Activated CD4-positive, alpha-beta T cell treated with anti-CD3 and anti-CD28 coated beads for 24 hours (primary cell): ENCODE measurements at places on chromosomes 2 and 18.
A peak's percentile ranks its signal among the peaks of the same experiment; 100 is the strongest.

DNA sequence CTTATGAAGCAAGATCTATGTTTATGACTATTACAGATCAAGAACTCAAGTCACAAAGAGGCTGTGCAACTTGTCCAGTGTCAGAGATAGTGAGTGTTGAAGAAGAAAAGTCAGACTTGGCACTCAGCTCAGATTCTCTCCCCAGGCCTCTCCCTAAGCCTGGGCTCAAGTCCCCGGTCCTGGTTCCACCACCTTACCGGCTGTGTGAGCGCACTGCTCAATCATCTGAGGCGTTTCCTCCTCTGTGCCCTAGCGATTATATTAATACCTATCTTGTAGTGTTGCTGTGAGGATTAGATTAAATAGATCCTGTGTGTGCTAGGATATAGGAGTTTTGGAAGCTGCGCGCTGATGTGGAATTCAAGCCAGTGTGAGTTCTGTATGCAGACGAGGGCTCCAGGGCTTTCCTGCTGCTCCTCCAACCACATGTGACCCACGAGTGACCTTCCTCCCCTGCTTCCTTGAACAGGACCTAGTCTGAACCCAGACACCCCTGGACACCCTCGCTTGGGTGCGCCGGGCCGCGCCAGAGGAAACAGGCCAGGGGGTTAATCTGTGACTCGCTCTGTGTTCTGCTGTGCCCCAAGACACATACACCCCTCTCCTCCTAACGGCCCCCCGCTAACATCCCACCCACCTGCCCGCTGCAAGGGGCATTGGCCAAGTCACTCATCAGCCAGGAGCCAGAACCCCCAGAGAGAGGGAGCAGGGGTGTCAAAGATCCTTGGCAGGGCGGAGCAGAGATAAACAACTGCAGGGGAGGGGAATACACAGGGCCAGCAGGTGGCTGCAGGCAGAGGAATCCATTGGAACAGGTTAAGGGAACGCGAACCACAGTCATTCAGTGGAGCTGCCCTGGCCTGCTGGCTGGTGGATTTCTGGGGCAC is 38.3 kb downstream of the TNS1 start:
- DNase-seq = no peak

- no peak for DNase-seq
Observed at GRCh38 chr18:75779450-75779849, 351.9 kb upstream of the SMIM21 start.

GRCh38 chr2:229798446-229799155 is 84.2 kb upstream of the DNER start:
- DNase-seq = no peak

DNA sequence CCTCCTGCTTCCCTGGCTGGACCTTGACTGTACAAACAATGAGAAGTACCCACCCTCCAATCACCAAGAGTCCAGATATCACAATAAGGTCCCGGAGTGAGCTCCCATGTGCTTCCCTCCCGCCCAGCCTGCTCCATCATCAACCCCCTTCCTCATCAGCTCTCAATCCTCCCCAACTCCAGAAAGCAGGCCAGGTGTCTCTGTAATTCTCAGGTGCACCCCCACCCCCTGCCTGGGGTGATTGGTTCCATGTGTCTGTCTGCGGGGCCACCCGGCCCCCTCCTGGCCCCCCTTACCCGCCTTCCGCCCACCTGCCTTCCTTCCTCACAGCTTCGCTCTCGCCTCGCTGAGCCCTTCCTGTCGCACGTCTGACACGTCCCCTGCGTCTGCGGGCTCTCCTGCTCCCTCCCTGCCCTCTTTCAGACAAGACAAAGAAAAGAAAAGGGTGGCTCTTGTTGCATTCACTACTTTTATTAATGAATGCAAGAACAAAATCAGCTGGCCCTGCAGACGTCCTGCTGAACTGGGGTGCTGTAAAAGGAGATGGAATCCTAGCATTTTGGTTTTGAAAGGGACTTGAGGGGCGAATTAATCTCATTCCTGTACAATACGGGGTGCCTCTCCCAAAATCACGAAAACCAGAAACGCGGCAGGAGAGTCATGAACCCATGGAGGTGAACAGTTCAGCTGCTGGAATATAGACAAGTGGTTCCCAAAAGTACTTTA is 26.5 kb upstream of the IGFBP2 start:
- peak; percentile 71 for DNase-seq

GRCh38 chr2:36450466-36451196 is 95.1 kb downstream of the CRIM1 start:
- DNase-seq = no peak

DNA sequence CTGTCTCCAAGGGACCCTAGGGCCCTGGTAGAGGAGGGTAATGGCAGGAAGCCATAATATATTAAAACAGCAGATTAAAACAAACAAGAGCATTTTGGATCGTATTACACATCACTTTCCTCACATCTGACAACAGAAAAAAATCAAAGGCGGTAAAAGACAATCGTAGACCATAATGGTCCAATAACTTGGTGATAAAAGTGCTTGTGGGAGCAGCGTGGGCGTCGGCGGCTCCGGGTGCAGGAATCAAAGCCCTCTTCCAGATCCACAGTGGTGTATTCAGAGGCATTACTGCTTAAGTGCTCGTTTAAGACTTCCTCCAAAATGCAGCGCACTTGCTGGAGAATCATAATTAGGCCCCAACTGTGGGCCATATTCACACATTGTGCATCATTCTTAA is 68.0 kb downstream of the FECH start:
- DNase-seq = no peak

- no peak for DNase-seq
Observed at GRCh38 chr18:10518595-10519255, 7.1 kb upstream of the NAPG start.

DNA sequence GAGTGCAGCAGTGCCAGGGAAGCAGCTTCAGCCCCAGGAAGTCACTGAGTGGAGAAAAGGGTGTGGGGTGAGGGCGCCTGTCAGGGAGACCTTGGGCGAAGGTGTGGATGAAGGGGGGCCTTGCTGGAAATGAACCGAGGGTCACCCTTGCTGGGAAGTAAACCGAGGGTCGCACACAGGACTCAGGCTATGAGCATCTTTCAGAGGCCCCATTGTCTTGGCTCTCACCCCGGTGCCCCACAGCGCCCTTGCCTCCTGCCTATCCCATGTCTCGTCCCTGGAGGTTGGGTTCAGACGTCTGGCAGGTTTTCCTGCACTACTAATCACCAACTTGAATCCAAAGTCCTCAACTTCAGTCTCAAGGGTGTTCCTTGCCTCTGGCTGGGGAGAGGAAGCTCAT is 122.8 kb upstream of the PXDN start:
- DNase-seq = no peak

DNA sequence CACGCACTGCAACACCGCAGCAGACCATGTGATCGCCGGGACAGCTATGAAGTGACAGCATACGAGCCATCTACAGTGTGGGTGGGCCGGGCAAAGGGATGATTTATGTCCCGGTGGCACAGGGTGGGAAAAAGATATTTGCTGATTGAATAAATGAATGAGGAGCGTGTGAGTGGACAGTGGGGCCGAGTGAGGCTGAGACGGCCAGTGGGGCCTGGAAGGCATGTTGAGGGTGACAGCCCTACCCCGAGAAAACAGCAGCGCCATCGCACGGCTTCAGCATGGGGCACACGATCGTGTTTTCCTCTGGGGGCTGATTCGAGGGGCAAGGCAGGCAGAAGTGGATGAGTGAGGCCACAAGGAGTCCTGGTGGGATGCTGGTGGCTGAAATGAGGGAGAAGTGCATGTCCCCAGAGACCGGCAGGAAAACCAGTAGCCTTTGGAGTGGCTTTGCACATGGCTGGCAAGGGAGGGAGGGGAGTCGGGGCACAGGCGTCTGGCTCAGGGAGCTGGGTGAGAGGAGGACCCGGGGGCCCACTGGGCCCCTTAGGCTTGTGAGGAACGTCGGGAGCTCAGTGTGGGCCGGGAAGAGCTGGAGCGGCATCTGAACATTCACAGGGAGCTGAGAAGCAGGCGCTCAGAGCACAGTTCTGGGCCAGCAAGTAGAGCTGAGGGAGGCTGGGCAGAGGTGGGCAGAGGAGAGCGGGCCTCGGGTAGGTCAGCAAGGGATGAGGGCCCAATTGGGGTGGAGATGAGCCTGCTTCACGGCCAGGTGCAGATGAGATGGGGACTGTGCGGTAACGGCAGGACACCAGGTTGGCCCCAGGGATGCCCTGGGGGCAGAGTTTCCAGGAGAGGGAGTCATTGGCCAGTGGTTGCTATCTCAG is 32.1 kb upstream of the MAL start:
- DNase-seq = no peak

GRCh38 chr2:239927424-239927981 is 97.6 kb downstream of the NDUFA10 start:
- DNase-seq = peak; percentile 54

GRCh38 chr18:27144672-27145071 is 40.4 kb downstream of the CHST9 start:
- no peak for DNase-seq

DNA sequence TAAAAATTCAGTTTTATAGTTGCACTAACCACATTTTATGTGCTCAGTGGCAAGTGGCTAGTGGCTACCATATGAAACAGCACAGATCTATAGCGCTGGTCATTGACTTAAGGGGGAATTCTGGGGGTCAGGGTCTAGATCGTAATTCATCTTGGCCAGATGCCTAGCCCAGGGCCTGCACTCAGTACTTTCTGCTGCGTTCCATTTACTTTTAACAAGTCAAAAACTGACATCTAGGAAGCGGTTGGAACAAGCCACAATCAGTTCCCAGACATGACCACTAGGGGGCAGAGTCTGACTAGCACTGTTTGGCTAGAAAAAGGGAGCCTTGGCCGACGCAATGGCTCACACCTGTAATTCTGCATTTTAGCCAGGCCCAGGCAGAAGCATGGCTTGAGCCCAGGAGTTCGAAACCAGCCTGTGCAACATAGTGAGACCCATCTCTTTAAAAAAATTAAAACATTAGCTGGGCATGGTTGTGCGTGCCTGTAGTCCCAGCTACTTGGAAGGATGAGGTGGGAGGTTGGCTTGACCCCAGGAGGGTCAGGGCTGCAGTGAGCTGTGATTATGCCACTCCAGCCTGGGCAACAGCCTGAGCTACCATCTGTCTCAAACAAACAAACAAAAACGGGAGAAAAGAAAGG is 9.0 kb upstream of the TMBIM1 start:
- peak; percentile 86 for DNase-seq

DNA sequence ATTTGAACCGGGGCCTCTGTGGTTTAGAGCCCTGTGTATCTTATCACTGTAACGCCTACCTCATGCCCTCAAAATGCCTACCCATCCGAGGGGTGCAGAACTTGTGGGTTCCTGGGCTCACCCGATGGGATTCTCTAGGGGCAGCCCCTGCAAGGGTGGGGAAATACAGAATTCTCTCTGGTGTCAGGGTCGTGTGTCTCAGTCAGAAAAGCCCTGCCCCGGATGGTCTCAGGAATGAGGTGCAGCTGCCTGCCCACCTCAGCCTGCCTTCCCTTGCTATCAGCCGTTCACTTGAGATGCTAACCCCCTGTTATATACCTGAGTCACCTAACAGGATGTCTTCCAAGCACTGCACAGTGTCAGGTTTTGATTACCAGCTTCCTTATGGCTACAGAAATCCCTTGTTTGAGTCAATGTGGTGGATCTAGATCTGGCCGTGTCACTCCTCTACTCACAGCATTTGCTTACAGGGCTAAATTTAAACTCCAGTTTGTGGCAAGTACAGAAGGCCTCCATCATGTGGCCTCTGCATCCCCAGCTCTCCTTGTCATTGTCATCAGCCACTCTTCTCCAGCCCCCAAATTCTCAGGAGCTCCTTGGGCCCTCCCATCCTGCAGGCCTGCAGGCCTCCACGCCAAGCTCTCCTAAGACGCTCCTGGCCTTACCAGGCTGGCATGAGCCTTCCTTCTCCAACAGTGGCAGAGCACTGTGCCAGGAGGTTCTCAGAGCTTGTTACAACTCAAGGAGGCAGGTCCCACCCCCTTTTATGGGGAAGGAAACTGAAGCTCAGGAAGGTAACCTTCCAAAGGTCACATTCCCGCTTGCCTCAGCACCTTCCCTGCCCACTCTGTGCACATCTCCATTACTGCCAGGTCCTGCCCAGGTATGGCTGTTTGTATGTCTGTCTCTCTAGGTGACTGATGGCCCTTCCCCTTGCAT is 14.3 kb upstream of the MAP3K2 start:
- no peak for DNase-seq

DNA sequence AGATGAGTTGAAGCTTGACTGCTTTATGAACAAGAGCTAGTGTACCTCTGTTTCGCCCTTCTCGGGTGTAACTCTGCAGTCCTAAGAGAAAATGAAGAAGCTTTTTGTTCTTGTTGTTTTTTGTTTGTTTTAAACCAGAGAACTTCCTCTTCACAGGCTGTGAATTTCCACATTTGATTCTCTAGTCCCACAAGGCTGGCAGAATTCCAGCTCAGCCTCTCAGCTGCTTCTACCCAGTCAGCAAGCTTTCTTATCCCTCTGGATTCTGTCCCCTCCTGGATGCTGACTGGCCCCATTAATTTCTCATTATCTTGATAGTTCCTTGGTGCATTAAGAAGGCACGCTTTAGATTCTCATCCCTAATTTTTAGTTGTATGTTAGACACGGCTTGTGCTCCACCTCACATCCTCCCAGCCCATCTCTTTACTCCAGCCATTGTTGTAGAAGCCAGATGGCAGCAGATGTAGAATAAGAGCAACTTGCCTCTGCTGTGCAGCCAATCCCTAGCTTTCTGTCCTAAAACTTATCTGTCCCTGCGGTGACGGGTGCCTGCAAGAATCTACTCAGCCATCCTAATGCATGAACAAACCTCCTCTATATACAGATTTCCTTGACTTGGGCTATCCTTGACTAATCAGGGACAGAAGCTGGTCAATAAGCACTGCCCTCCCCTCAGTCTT is 12.3 kb upstream of the RESP18 start:
- no peak for DNase-seq

- no peak for DNase-seq
Observed at GRCh38 chr2:240287011-240287410, 146.6 kb upstream of the OTOS start.

GRCh38 chr18:62370366-62370765 is 45.3 kb downstream of the TNFRSF11A start:
- DNase-seq = no peak

- DNase-seq = no peak
Observed at GRCh38 chr2:66772618-66773017, 337.7 kb downstream of the MEIS1 start.

- no peak for DNase-seq
Observed at GRCh38 chr2:209956271-209956670, 46.2 kb upstream of the RPE start.

DNA sequence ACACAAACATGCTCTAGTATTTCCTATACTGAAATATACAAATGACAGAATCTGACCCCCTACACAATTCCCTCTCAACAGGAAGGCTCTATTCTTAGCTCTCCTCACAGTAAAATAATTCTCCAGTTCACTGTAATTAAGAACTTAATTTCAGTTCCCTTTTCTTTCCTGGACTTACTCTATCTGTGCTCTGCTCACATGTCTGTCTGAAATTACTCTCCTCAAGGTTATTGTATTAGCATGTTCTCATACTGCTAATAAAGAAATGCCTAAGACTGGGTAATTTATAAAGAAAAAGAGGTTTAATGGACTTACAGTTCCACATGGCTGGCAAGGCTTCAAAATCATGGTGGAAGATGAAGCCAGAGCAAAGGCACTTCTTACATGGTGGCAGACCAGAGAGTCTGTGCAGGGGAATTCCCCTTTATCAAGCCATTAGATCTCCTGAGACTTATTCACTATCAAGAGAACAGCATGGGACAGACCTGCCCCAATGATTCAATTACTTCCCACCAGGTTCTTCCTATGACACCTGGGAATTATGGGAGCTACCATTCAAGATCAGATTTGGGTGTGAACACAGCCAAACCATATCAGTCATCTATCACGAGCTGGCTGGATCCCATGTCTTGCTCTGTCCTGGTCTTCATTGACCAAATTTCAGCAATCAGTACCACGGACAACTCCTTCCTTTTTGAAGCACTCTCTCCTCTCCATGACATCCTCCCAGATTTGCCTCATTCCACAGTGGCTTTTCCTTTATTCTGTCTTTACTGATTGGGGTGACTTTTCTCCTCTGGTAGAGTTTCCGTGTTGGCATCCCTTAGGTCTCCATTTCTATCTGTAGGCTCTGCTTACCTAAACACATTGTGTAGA is 110.9 kb downstream of the GALR1 start:
- DNase-seq = no peak
